ENCODE measurements at places on chromosomes 11 and 22.

DNA sequence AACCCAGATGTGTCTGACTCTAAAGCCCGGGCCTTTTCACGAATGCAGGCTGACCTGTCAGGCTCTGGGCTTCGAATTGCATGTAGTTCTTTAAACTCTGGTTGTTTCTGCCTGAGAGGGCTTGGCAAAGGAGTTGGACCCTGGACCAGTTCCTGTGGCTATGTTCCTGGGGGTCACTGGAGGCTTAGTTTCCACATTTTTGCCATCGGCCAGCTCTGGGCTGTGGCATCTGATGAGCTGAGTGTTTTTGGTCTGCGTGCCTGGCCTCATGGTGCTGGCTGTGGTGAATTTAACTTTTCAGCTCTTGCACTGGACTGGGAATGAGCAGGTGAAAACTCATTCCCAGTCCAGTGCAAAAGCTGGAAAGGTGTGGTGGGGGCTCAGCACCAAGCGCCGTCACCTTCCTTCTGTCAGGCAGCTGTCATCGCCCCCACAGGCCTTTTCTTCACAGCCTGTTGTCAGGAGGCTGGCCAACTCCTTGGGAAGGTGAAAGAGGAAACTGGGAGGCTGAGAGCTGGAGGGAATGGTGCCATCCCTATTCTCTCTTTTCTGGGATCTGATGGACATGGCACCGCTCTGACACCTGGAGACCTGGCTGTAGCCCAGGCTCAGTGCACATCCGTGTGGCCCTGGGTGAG, 123.6 kb downstream of the ADAMTS15 start:
- no peak for DNase-seq

GRCh38 chr11:12148882-12149281, 38.5 kb downstream of the MICAL2 start:
- DNase-seq, result no peak

GRCh38 chr11:67633758-67634365, 4.1 kb upstream of the NUDT8 start:
- DNase-seq, result no peak

DNA sequence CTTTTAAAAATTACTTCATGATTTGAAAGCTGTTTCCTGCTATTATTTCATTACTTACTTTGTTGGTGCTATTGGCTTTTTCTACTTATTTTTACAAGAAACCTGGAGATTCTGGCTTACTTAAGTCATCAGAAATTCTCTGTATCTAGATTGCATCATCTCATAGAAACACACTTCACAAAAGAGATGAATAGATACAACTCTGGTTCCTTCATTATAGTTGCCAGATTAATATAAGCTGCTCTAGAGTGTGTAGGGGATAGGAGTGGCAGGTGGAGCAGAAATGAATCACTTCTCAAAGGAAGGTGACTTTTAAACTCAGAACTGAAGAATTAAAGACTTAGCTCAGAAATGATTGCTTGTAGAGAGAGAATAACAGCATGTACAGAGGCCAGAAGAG, 20.0 kb downstream of the CYP2R1 start:
- no peak for DNase-seq

DNA sequence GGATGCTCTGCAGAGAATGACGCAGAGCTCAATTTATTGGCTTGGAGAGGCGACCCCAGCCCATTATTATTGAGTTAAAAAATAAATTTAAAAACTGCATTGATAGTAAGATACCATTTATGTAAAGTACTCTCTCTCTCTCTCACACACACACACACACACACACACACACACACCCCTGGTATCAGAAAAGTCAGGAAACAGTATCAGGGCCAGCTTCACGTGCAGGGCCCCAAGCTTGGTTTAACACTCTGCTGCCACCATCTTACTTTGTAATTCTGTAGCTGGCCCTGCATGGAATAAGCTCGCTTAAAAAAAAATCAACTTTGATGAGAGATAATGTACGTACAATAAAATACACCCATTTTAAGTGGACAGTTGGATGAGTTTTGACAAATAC, 59.8 kb upstream of the CD5 start:
- DNase-seq, result no peak

- DNase-seq, result no peak
These were observed 197.1 kb downstream of the GRIK4 start for GRCh38 chr11:120708511-120709183.

- no peak for DNase-seq
These were observed 38.9 kb upstream of the RDX start for GRCh38 chr11:110335358-110335757.

DNA sequence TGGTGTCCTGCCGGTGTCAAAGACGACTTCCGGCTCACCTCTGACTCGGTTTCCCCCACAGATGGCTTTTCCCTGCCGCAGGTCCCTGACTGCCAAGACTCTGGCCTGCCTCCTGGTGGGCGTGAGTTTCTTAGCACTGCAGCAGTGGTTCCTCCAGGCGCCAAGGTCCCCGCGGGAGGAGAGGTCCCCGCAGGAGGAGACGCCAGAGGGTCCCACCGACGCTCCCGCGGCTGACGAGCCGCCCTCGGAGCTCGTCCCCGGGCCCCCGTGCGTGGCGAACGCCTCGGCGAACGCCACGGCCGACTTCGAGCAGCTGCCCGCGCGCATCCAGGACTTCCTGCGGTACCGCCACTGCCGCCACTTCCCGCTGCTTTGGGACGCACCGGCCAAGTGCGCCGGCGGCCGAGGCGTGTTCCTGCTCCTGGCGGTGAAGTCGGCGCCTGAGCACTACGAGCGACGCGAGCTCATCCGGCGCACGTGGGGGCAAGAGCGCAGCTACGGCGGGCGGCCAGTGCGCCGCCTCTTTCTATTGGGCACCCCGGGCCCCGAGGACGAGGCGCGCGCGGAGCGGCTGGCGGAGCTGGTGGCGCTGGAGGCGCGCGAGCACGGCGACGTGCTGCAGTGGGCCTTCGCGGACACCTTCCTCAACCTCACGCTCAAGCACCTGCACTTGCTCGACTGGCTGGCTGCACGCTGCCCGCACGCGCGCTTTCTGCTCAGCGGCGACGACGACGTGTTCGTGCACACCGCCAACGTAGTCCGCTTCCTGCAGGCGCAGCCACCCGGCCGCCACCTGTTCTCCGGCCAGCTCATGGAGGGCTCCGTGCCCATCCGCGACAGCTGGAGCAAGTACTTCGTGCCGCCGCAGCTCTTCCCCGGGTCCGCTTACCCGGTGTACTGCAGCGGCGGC, 5.5 kb downstream of the B3GNT6 start:
- DNase-seq, result no peak

DNA sequence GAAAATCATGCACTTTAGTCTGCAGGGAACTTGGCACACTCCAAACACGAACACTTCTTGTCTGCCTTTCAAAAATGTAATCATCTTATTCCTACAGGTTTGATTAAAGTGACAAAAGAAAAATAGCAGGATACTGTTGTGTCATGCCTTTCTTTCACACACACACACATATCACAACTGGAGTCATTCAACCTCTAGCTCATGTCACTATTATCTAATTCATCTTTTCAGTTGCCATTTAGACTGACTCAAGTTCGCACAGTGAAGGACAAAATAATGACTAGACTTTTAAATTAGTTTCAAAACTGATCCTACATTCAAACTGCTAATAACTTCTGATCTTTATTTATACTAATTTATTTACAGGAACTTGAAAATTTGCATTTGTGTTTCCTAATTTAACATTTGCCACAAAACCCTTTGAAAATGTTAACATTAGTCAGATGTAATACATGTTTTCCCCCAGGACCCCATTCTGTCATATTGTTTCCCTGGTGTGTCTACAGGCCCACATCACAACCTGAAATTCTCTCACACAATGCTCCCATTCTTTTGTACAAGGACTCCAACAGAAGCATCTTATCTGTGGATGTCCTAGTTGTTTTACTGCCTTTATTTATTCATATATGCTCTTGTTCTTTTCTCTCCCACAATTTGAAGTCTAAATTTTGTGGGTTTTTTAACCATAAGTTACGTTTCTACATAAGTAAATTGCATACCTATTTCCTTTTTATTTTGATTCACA, 171.1 kb downstream of the GRIA4 start:
- DNase-seq, result no peak

DNA sequence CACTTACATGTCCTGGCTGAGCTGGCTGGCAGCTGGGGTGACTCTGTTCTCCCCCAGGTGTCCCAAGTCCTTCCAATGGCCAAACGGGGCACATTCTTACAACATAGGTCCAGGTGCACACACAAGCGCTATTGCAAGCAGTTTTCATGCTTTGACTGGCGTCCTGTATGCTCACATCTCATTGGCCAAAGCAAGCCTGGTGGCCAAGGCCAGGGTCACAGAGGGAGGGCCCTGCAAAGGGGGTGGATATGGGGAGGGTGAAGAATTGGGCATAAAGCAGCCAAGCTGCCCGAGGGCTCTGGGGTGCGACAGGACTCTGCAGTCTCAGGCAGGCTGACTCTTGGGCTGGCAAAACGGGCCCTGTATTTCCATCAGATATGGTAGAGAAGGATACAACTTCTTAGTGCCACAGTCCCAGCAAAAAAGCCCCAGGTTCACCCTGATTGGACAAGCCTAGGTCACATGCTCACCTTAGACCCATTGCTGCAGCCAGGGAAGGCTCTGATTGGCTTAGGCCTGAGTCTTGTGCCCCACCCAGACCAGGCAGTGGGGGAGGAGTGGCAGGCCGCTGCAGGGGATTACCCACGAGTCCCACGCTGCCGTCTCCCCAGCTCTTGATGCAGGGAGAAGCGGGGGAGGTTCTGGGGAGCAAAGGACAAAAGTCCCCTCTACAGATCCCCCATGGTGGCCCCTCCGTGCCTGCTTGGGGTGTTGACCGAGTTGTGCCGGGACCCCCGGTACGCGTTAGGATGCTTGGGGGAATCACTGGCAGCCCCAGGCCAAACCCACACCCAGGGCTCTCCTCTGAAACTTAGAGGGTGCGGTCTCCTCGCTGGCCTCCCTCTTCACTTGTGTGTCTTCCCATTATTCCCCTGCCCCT, 110.8 kb downstream of the ARHGAP8 start:
- DNase-seq, result no peak

- no peak for DNase-seq
These were observed 50.1 kb downstream of the LRRC32 start for GRCh38 chr11:76620489-76620888.

GRCh38 chr11:32002311-32002710, 88.6 kb upstream of the RCN1 start:
- no peak for DNase-seq

DNA sequence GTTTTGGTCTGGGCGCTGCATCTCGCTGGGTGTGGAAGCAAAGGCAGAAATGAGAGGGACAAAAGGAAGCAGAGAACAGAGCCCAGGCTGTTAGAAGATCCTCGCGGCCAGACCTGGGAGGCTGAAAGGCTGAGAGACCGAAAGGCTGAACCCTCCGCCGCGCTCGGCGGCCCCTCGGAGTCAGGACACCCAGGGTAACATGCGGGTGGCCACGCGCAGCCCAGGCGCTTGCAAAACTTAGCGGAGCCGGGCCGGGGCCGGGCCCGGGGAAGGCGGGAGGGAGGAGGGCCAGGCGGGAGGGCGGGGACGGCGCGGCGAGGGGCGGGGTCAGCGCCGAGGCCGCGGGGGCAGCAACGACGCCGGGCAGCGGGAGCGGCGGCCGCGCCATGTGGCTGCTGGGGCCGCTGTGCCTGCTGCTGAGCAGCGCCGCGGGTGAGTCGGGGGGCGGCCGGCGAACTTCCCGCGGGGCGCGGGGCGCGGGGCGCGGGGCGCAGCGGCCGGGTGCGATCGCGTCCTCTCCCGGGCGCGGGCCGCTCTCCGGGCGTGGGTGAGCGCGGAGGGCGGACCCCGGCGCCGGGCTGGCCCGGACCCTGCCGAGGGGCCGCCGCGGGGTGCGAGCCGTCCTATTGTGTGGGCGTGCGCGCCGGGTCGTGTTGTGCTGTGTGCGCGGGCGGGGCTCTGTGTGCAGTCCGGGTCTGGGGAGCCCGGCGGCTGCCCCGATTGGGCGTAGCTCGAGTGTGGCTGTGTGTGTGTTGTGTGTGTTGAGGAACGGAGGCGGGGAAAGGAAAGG, at the start of gene LDLRAD3:
Gene LDLRAD3, plus strand, starts transcription at position 350 of the 790 bp plus-strand sequence. Its CDS starts 37 bp downstream, at position 387.
- DNase-seq, result peak; percentile 55

GRCh38 chr22:44393066-44393465, 80.3 kb upstream of the SHISAL1 start:
- DNase-seq, result no peak

GRCh38 chr11:37519781-37520180, 921.7 kb upstream of the RAG2 start:
- no peak for DNase-seq

GRCh38 chr22:42959576-42960509, 55.1 kb downstream of the PACSIN2 start:
- peak; percentile 76 for DNase-seq

DNA sequence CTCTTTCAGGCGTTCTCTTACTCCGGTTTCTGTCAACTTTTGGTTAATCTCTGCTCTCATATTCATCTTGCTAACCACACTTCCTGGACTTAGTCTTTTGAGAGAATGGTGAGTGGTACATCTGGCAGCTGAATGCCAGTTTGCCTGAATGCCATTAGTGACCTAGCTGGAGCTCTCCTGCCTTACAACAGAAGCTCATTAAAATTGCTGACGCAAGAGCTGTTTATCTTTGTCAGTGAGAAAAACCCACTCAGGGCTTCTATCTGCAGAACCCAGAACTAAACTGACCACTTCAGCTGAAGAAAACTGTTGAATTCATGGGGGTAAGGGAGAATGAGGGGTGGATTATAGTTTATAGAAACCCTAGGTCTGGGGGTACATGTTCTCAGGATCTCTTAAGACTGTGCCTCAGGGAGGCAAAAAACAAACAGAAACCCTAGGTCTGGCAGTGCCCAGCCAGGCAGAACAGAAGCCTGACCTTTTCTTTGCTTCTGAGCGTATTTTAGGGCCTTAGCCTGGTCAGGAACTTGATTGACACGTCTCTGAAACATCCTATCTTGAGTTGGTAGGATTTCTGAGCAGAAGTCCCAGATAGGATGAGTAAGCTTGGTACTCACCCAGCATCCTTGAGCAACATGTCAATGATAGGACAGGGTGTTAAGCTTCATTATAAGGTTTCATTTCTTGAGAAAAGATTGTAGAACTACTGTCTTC, 52.8 kb upstream of the YWHAH start:
- no peak for DNase-seq
